ENCODE measurements at places on chromosomes 13 and 19.

- DNase-seq, result no peak
Observed at GRCh38 chr19:1211494-1212234, 6.1 kb downstream of the STK11 start.

- peak; percentile 54 for DNase-seq
Observed at GRCh38 chr19:4302243-4302640, at the start of gene TMIGD2. TMIGD2 (minus strand) TSS chr19:4302389; CDS start chr19:4302385, 4 bp downstream.

GRCh38 chr13:109698779-109699178 lies 87.6 kb downstream of the IRS2 start:
- DNase-seq, result peak; percentile 57

DNA sequence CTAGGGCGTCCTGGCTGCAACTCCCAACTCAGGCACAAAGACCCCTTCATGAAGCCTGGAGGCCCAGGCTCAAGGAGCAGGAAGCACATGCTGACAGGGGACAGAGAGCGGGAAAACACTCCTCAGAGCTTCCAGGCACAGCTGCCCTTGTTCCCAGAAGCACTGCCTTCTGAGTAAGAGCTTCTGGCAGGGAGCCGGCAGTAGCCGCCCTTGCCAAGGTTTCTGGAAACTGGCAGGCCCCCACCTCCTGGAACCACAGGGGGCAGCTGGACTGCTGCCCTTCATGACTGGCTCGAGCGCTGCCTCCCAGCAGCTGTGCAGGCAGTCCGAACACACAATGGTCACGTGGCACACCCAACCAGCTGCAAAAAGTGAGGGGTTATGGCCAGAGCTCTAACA lies 33.6 kb upstream of the EPHX3 start:
- DNase-seq, result no peak

GRCh38 chr13:84641491-84641890 lies 759.2 kb upstream of the SLITRK1 start:
- DNase-seq, result no peak

DNA sequence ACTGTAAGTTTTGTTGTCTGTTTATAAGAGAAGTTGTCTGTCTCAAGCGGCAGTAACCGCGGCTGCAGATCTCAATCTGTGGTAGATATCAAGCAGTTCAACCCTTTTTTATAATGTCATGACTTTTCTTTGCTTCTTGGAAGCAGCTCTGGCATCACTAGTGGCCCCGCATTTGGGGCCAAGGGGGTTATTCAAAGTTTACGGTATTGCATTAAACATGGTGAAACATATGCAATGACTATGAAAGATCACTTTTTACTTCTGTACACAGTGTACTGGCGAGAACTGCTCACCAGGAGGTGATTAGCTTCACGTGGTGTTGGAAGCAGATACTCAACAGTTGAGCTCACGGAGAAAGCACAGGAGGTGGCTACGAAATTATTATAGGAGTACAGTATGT lies 4.6 kb upstream of the FFAR3 start:
- peak; percentile 59 for DNase-seq

- no peak for DNase-seq
Observed at GRCh38 chr13:36512771-36513170, 80.5 kb downstream of the CCNA1 start.

DNA sequence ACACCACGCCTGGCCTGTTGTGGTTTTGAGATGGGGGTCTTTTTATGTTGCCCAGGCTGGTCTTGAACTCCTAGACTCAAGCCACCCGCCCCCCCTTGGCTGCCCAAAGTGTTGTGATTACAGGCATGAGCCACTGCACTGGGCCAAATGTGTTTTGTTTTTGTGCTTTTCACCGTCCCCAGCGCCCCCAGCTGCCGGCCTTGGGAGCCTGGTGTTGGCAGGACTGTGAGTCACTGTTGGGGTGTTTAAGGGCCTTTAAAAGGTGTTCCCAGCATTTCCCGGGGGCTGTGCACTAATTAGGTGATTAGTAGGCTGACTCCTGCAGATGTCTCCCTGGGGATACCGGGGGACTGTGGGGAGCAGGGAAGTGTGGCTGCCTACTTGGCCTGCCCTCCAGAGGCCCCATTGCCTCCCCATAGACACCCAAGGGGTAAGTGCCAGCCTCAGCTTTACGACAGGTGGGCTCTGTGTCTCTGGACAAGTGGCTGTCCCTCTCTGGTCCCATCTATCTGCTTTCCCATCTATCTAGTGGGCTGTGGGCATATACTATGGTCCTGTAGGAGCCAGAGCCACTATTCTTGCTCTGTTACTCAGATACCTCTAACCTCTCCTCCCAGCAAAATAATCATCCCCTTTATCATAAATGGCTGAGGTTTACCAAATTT lies 11.8 kb upstream of the TLE5 start:
- no peak for DNase-seq

DNA sequence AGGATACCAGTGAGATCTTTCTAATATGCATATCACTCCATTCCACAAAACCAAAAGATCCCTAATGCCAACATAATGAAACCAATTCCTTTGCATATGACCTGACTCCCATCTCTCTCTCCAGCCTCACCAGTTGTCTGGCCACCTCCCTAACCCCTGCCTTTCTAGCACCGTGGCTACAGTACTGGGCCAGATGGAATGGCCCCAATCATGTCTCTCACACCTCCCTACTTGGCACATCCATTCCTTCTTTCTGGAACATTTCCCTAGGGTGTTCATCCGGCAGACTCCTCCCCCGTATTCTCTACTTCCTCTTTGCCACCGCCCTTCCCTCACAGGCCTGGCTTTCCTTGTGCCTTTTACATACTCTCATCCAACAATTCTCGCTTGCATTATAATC lies 62.0 kb downstream of the GPALPP1 start:
- DNase-seq, result no peak

DNA sequence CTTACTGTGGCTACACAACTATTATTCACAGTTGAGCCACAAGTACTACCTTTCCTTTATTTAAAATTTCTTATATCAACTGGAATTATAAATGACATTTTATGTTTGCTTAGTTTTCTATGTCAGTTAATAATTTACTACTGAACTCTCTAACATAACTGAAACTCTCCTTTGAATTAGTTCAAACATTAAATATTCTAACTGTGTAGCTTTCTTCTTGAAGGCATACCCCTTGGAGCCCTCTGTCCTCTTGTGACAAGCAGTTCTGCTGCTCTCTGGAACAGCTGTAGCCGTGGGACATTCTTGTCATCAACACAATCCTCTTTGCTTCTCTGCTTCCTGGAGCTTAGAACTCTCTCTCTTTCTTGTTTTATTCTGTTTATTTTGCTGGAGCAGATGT lies 244.8 kb downstream of the NHLRC3 start:
- DNase-seq, result no peak

DNA sequence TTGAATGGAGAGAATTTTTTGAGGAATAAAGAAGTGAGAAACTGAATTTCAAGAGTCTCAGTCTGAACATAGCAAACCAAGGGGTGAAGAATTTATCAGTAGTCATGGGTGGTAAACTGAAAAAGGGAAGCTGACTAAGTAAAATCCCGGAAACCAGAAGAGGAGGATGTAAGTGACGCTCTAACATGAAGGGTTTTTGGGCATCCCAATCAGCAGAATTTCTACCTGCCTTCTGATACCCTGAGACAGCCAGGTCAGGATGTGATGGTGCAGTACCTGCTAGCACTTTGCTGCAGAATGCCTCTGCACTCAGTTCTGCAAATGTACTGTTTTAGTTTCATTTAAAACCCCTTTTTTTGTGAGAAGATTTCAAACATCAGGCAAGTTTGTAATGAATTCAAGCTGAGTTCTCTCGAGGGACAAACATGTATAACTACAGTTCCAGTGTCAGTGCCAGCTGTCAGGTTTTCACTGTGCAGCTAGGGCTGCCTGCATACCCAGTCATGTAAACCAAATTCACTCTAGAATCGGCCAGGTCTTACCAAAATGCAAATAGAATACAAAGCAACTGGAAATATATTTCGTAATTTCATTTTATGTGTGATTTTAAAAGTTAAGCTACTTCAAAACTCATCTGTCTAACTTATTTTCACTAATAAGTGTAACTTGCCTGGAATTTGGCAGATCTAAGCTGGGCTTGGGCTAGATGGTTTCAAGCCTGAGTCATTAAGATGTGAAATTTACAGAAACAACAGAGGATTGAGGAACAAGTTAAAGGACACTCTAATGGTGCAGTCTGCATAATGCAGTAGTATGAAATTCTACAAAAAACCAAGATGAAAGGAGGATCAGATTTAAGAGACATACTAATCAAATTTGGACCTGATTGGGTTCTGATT lies 13.8 kb downstream of the METTL21C start:
- peak; percentile 67 for DNase-seq

- DNase-seq, result peak; percentile 80
Observed at GRCh38 chr19:16185768-16186123, 536 bp downstream of the FAM32A start.

GRCh38 chr13:113493315-113493951 lies 2.9 kb upstream of the DCUN1D2 start:
- DNase-seq, result peak; percentile 72

- DNase-seq, result no peak
Observed at GRCh38 chr13:93714171-93714570, 487.6 kb downstream of the GPC6 start.

DNA sequence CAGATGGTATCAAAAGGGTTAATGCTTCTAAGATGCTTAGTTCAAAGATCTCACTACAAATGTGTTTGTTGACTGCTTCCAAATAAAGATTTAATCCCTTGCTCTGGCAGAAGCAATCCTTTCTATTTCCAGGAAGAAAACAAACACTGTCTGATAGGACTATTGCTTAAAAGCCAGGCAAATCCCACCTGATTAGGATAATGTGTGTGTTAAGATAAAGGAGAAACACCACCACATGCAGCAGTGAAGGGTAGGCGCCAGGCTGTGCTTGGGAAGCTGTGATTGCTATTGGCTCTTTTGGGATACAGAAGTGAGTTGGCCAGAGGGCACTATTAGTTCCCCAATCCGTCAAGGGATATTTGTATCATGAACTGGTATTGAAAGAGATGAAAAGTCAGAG lies 62.8 kb upstream of the LRCH1 start:
- no peak for DNase-seq

DNA sequence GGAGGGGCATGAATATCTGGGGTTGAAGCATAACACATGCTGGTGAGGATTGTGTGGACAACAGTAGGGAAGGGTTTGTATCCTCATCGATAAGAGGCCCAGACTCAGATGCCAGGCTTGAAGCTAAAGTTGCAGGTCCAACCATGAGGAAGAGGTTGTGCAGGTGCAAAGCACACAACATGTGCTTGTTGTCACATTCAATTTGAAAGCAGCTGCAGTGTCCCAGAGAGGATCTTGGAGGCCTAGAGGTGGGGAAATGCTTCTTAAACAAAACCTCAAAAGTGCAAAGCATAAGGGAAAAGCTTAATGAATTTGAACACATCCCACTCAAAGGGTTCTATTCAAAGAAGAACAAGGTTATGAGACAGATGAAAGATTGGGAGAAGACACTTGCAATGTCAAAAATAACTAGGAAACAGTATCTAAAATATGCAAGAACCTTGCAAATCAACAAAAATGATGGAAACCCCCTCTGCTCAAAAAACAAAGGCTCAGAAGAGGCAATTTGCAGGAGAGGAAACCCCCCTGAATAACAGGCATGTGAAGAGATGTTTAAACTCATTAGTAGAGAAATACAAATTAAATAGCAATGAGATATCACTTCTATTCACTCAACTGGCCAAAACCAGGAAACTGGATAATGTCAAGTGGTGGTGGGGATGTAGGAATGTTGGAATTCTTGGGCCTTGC lies 187.1 kb downstream of the KATNAL1 start:
- no peak for DNase-seq

GRCh38 chr19:17338433-17339078 lies 1.2 kb downstream of the GTPBP3 start:
- no peak for DNase-seq

DNA sequence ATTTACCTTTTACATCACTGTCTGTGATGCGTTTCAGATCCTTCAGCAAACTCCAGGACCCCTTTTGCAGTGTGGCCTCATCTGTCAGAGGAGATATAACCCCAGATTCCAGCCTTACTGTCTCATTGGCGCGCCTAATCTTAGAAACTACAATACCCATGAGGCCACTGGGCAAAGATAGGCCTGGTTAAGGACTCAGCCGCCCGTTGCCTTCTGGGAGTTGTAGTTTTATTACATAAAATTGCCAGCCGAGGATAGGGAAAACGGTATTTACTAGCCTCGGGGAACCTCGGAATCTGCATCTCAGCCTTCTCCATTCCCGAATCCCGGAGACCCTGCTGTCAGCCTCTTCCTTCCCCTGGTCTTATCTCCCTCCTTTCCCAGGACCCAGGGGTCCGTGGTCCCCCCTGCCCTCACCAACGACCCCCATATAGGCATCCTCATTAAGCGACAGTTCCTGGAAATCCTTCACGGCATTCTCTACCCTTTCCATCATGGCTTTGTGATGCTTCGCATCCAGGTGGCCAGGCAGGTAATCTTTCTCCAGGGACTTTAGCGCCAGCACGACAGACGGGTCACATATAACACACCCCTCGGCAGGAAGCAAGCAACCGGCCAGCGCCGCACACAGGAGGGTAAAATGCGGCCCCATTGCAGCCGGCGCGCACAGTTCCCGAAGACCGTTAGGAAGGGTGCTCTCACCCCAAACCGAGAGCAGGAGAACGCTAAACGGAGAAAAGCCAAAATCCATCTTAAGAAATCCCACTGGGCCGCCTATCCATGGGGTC lies 1.3 kb downstream of the IZUMO1 start:
- peak; percentile 93 for DNase-seq

GRCh38 chr13:31161557-31162150 lies at the start of gene HSPH1:
HSPH1 (minus strand) TSS chr13:31161904; CDS start chr13:31161582, 322 bp downstream.
- peak; percentile 99 for DNase-seq

DNA sequence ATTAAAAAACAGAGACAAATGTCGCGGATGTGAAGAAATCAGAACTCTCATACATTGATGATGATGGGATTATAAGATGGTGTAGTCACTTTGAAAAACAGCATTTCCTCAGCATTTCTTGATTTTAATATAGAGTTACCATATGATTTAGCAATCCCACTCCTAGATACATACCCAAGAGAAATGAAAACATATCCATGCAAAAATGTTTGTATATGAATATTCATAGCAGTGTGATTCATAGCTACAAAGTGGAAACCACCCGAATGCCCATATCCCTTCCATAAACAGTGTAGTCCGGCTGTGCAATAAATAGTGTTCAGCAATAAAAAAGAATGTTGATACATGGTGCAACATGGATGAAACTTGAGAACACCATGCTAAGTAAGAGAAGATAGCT lies 44.6 kb downstream of the DPY19L3 start:
- DNase-seq, result no peak

GRCh38 chr13:105345131-105345530 lies 1190.3 kb downstream of the EFNB2 start:
- DNase-seq, result no peak

- no peak for DNase-seq
Observed at GRCh38 chr13:109567315-109567714, 219.1 kb downstream of the IRS2 start.

GRCh38 chr13:80340651-80341100 lies 250 bp downstream of the SPRY2 start:
- DNase-seq, result peak; percentile 88

DNA sequence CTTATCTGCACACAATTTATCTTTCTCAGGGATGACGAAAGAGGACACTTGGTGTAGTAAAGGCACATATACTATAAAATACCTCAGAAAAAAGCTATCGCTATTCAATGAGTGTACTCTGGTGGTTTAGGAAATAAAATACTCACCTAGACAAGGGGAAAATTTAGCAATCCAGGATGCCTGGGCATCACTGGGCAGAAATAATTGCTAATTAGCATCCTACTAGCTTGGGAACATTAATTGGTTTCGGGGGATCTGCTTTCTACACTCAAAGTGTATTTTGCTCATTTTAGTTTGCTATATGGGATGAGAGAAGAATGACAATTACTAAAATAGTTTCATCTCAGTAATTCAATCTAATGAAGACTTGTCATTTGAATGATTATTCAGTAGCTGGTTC lies 60.3 kb downstream of the OLFM4 start:
- no peak for DNase-seq

- peak; percentile 63 for DNase-seq
Observed at GRCh38 chr19:5369962-5370367, 29.4 kb upstream of the PTPRS start.

Measured in hematopoietic multipotent progenitor cell treated with erythropoietin and hydrocortisone succinate and interleukin-3 and kit ligand, for 4 days (in vitro differentiated cells).